Activated CD4-positive, alpha-beta T cell treated with anti-CD3 and anti-CD28 coated beads, Interleukin-2, amount 10 ng/mL, durations not matched to agents 24 days and 14 days (primary cell): ENCODE measurements at places on chromosomes 6 and 20. TPM values are rescaled to one million over a fixed set of nuclear protein-coding genes. Genes with fewer than 3 reads are reported as not detected.

The ATAT1 gene
- total RNA-seq: 11.4 and 14.4 TPM in 2 replicates

The CST3 gene
- 0.72 and 0.95 TPM in 2 replicates for total RNA-seq

The BFSP1 gene
- 0.33 and 0.43 TPM in 2 replicates for total RNA-seq

The RIPPLY2 gene
- total RNA-seq: not detected in 2 replicates

The UBE2C gene
- 113 and 115 TPM in 2 replicates for total RNA-seq

The MUC21 gene
- total RNA-seq: not detected in 2 replicates

The PRPH2 gene
- not detected in 2 replicates for total RNA-seq

The ADGB gene
- total RNA-seq: not detected in 2 replicates

The TRERF1 gene
- 37.0 and 37.3 TPM in 2 replicates for total RNA-seq

The BPIFB2 gene
- total RNA-seq: not detected in 2 replicates

The APOM gene
- total RNA-seq: 2.5 and 3.4 TPM in 2 replicates

The RSPO3 gene
- not detected in 2 replicates for total RNA-seq

The FLRT3 gene
- total RNA-seq: not detected in 2 replicates

The TPD52L1 gene
- total RNA-seq: not detected in 2 replicates

The FILIP1 gene
- not detected in 2 replicates for total RNA-seq

The ADGRG6 gene
- total RNA-seq: not detected in 2 replicates

The ANKRD66 gene
- total RNA-seq: not detected in 2 replicates

The SRMS gene
- total RNA-seq: not detected in 2 replicates

The PPIL4 gene
- total RNA-seq: 24.2 and 28.4 TPM in 2 replicates

The KIFC1 gene
- 64.9 and 66.5 TPM in 2 replicates for total RNA-seq

The PLCB4 gene
- total RNA-seq: not detected in 2 replicates

The LKAAEAR1 gene
- total RNA-seq: 0.23 TPM in 1 of 2 replicates, not detected in the other

The CCM2L gene
- not detected in 2 replicates for total RNA-seq

The COL9A3 gene
- 0.47 TPM in 1 of 2 replicates, not detected in the other for total RNA-seq

The LRP11 gene
- total RNA-seq: 3.7 TPM in 2 replicates

The TTLL9 gene
- not detected in 2 replicates for total RNA-seq

The HRH3 gene
- total RNA-seq: not detected in 2 replicates

The C6orf58 gene
- not detected in 2 replicates for total RNA-seq

The OOEP gene
- total RNA-seq: 0.47 TPM in 2 replicates

The BRD2 gene
- 320 TPM in 2 replicates for total RNA-seq

The HLA-DPA1 gene
- total RNA-seq: 38.5 and 42.6 TPM in 2 replicates

The ZFP57 gene
- 2.0 and 2.7 TPM in 2 replicates for total RNA-seq

The B4GALT5 gene
- total RNA-seq: 39.0 and 39.1 TPM in 2 replicates

The CST5 gene
- not detected in 2 replicates for total RNA-seq

The CD40 gene
- 2.5 and 2.7 TPM in 2 replicates for total RNA-seq

The GSTA3 gene
- total RNA-seq: not detected in 2 replicates

The SLC52A3 gene
- total RNA-seq: not detected in 2 replicates

The REM1 gene
- not detected in 2 replicates for total RNA-seq

The CLIC5 gene
- total RNA-seq: 1.1 and 2.0 TPM in 2 replicates

The SOD2 gene
- total RNA-seq: 83.0 and 88.3 TPM in 2 replicates

The GFOD1 gene
- total RNA-seq: 9.8 and 10.2 TPM in 2 replicates

The FOXA2 gene
- total RNA-seq: not detected in 2 replicates

The MUC22 gene
- total RNA-seq: not detected in 2 replicates

The FOXF2 gene
- total RNA-seq: not detected in 2 replicates

The ULBP3 gene
- total RNA-seq: 0.47 and 0.57 TPM in 2 replicates

The CLPSL2 gene
- not detected in 2 replicates for total RNA-seq

The MPIG6B gene
- total RNA-seq: not detected in 2 replicates

The LY6G5C gene
- 4.1 and 4.9 TPM in 2 replicates for total RNA-seq

The FAM120B gene
- 18.7 and 19.3 TPM in 2 replicates for total RNA-seq

The DDO gene
- total RNA-seq: not detected in 2 replicates

The SIRPD gene
- total RNA-seq: not detected in 2 replicates

The MOG gene
- not detected in 2 replicates for total RNA-seq

The GRM1 gene
- total RNA-seq: not detected in 2 replicates

The CLDN20 gene
- 0.21 TPM in 1 of 2 replicates, not detected in the other for total RNA-seq
